Breast epithelium (tissue), 4 donors: ENCODE measurements at places on chromosomes 2 and 18. TPM values are rescaled to one million over a fixed set of nuclear protein-coding genes. Genes with fewer than 3 reads are reported as not detected.

DNA sequence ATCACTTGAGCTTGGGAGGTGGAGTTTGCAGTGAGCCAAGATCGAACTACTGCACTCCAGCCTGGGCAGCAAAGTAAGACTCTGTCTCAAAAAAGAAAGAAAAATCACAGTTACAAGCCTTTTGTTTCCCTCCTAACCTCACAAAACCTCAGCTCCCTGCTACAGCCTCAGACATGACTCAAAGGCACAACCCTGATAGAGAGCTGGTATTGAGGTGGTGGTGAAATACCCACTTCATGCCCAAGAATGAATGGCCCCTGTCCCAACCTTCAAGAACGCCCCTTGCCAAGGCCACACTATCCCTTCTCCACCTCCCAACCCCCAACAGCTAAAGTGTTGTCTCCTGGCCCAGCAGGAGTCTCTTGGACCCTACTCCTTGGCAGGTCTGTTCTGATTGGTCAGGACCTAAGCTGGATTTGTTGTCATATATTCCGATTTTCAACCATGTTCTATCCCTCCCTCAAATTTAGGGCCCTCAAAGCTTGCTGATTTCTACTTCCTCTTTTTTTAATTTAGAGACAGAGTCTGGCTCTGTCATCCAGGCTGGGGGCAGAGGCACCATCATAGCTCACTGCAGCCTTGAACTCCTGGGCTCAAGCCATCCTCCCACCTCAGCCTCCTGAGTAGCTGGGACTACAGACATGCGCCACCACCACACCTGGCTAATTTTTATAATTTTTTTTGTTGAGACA lies 61.9 kb upstream of the BZW1 start:
- H3K27me3 ChIP-seq: no peaks in the 10 kb centered on the region
- no peaks in the 10 kb centered on the region for H3K36me3 ChIP-seq
- no peak overlapping the region for H3K4me3 ChIP-seq
- no peak overlapping the region for H3K27ac ChIP-seq
- DNase-seq: no peak
- H3K4me1 ChIP-seq: no peaks in the 10 kb centered on the region

- no peak for DNase-seq
- H3K27me3 ChIP-seq: no peaks in the 10 kb centered on the region
- no peaks in the 10 kb centered on the region for H3K4me1 ChIP-seq
- no peak overlapping the region for H3K4me3 ChIP-seq
- H3K27ac ChIP-seq: no peak overlapping the region
These were observed 26.8 kb downstream of the MSH2 start for GRCh38 chr2:47429795-47430194.

DNA sequence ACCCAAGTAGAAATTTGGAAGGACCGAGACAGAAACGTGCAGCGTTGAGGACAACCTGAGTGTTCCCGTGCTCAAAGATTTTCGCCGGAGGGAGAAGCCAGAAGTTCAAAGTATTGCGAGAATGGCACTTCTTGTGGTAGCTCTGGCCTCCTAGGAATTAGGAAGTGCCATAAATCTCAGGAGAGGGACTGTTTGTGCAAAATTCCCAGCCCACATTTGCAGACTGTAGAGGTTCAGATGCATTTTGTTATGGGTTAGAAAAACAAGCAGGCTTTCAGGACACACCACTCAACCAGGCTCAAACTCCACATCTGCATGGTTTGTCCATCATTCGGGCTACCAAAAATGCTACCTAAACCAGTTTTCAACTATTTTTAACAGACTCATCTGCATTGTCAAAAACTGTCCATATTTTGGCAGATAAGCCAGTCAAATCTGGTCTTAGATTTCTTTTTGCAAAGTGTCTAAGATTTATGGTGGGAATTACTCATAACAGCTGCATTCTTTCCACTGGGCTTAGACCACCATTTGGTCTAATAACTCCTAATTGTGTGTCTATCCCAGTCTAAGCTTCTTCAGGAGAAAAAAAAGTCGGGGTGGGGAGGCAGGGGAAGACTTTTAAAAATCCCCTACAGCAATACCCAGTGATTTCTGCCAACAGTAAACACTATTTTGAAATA lies 422.9 kb downstream of the ARHGAP15 start:
- H3K4me1 ChIP-seq: no peaks in the 10 kb centered on the region
- no peaks in the 10 kb centered on the region for H3K27me3 ChIP-seq
- no peak for DNase-seq
- no peaks in the 10 kb centered on the region for H3K36me3 ChIP-seq

Gene AMER3
- not detected for total RNA-seq

DNA sequence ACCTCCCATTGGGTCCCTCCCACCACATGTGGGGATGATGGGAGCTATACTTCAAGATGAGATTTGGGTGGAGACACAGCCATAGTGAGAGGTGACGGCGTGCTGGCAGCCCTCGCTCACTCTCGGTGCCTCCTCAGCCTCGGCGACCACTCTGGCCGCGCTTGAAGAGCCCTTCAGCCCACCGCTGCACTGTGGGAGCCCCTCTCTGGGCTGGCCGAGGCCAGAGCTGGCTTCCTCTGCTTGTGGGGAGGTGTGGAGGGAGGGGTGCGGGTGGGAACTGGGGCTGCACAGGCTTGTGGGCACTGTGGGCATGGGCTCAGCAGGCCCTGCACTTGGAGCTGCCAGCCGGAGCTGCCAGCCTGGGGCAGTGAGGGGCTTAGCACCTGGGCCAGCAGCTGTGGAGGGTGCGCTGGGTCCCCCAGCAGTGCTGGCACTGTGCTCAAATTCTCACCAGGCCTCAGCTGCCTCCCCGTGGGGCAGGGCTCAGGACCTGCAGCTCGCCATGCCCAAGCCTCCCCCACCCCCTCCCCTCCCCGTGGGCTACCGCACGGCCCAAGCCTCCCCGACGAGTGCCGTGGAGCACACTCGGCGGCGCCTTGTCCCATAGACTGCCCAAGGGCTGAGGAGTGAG lies 73.0 kb downstream of the SERPINB8 start:
- no peak overlapping the region for H3K27ac ChIP-seq
- no peaks in the 10 kb centered on the region for H3K36me3 ChIP-seq
- no peak for DNase-seq
- H3K27me3 ChIP-seq: no peaks in the 10 kb centered on the region
- no peaks in the 10 kb centered on the region for H3K4me1 ChIP-seq

- DNase-seq: no peak
- H3K4me3 ChIP-seq: no peak overlapping the region
- no peaks in the 10 kb centered on the region for H3K36me3 ChIP-seq
- no peak overlapping the region for H3K27ac ChIP-seq
- no peaks in the 10 kb centered on the region for H3K27me3 ChIP-seq
These were observed 14.6 kb downstream of the AP1S3 start for GRCh38 chr2:223822818-223823217.

Gene PRR30
- total RNA-seq: not detected
